H7 (cell line): ENCODE measurements at places on chromosomes 12 and 14. TPM values are rescaled to one million over a fixed set of nuclear protein-coding genes. Genes with fewer than 3 reads are reported as not detected.

Gene TMEM116
- total RNA-seq, result 9.2 and 10.1 TPM in 2 replicates

Gene GUCY2C
- 1.1 and 2.5 TPM in 2 replicates for total RNA-seq

Gene LGMN
- 57.4 and 60.6 TPM in 2 replicates for total RNA-seq

Gene STON2
- total RNA-seq, result 26.9 and 28.5 TPM in 2 replicates

GRCh38 chr12:113241191-113242025 is 20.1 kb downstream of the TPCN1 start:
- no peak for DNase-seq

- DNase-seq, result no peak
Observed at GRCh38 chr12:64010069-64010686, 165.7 kb downstream of the SRGAP1 start.

DNA sequence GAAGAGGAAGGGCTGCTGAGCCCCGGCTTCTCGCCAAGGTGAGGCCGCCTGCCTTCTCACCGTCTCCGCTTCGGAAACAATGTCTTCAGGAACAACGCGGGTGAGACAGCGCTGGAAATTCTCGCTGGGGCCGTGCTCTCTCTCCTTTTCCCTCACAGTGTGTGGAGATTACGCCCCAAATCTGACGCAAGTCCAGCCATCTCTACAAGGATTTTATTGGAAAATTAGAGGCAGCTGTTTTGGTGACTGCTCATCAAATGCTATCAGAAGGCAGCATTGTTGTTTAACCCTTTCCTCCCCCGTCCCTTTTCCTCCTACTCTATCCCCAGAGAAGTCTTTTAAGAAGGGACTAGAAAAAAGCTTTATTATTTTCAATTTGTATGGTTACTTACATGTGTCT is 53.5 kb downstream of the PIWIL1 start:
- DNase-seq, result no peak

DNA sequence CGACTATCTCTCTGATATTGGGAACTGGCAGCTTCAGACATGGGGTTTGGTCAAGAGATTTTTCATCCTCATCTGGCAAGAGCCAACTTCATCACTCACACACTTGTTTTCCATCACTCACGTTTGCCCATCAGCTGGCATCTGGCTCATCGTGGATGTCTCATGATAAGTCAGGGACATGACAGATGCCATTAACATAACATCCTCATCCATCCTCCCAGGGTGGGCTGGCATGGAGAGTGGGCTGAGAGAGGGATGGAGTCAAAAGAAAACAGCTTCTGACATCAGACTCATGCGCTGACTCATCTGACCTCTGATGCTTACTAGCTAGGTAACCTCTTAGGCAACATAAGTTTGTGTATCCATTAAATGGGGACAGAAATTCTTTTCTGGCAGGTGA is 1.8 kb upstream of the VSX2 start:
- no peak for DNase-seq
